Globus pallidus (tissue), 1 donor: ENCODE measurements at places on chromosomes 6 and 20.

DNA sequence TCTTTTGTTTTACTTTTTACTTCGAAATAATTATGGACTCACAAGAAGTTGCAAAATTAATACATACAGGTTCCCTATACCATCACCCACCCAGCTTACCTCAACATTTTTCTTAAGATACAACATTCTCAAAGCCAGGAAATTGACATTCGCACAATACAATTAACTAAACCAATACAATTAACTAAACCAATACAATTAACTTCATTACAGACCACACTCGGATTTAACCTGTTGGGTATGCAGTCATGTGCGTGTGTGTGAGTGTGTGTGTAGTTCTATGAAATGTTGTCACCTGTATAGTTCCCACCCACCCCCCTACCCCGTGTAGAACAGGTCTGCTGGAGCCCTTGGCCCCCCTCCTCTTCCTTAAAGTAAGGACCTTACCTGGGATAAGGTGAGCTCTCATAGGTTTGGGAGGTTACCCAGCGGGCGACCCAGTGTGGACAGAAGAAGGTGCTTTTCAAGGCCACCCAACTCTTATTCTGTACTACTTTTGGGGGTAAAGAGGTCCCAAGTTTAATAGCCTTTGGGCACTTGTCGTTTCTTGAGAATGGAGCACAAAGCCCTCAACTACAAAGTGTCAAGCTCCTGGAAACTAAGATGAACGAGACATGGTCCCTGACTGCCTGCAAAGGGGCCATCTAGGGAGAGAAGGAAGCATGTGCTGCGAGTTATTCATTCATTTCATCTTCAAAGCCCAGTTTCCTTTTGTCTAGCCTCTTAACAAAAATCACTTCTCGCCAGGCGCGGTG lies 544 bp upstream of the STK38 start:
- no peak for DNase-seq

DNA sequence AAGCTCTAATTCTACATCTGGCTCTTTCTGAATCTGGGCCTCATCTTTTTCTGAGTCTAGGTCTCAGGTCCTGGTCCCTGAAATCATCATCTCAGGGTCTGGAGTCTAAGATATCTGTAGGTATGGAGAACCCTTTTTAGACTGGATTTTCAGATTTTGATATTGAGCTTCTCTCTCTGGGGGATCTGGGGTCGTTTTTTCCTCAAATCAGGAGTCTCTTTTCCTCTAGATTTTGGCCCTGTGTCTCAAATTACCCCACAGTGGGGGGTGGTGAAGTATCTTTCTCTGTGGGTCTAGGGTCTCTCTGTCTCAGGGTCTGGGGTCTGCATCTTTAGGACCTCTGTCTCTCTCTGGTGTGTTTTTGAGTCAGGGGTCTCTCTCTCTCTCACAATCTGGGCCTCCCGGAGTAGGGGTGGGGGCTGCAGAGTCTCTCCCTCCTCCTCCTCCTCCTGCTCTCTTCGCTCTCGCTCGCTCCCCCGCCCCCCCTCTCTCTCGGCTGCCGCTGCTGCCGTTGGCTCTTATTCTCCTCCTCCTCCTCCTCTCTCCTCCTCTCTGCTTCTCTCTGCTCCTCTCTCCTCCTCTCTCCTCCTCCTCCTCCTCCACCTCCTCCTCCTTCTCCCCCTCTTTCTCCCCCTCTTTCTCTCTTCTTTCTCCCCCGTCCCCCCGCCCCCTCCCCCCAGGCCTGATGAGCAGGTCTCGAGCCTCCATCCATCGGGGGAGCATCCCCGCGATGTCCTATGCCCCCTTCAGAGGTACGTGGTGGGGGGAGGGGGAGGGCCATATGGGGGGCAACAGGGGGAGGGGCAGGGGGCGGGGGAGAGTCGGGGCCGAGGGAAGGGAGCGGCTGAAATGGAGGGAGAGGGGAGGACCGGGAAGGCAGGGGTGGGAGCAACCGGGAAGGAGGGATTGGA lies at the start of gene SYNGAP1:
Gene SYNGAP1 (plus strand): TSS at position 486 of the 911 bp plus-strand sequence. CDS start 200 bp downstream, at position 686.
- DNase-seq: no peak

- DNase-seq: no peak
Observed at GRCh38 chr6:92188016-92188415, 1231.3 kb downstream of the EPHA7 start.

GRCh38 chr6:156879186-156879585 lies 102.0 kb downstream of the ARID1B start:
- DNase-seq: no peak

DNA sequence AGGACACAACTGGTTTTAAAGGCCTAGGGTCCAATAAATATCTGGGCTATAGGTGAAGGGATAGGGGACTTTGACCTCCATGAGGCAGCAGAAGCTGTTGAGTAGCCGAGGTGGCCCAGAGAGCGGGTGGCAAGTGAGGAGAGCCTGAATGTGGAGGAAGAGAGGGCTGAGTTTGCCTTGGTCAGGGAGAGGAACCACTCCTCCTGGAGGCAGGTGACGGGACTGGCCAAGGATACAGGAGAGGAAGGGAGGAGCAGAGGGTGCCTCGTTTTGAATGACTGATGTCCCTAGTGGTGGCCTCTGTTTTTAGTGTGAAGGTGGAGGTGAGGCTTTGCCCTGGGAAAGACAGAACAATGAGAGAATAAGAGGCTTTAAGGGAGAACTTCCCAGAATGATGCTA lies 19.1 kb upstream of the AAR2 start:
- no peak for DNase-seq

DNA sequence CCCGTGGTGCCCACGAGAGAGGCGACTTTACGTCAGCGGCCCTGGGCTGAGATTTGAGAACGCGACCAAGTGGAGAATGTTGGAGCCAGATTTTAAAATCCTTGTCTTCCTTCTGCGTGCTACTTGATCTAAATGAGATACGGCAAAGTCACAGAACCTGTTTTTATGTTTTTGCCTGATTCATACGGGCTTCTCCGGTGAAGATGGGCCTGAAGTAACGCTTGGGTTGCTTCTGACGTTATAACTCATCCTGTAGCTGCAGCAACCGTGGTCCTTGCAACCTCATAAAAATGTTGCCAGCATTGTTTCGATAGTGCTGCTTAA lies 462 bp upstream of the SLC35B3 start:
- DNase-seq: no peak
